GM12892 (cell line): ENCODE measurements at places on chromosomes 6 and 20.

DNA sequence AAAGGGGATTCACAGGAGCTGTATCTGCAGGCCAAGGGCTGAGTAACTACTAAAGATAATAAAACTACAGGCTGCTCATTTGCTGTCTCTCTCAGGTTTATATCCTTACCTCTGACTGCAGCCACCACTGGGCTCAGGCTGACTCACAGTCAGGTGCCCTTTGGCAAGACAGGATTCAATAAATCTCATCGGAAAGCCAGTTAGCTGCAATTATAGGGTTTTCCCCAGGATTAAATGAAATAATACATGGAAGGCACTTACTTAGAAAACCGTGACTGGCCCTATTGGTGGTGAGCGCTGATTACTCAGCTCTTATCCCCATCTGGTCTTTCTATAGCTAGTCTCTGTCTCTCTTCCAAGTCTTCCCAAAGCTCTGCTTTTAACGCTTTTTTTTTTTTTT lies 26.4 kb downstream of the RMND1 start:
- DNase-seq, result no peak

- DNase-seq, result no peak
Measured at GRCh38 chr20:47951521-47951971, 166.3 kb upstream of the SULF2 start.

DNA sequence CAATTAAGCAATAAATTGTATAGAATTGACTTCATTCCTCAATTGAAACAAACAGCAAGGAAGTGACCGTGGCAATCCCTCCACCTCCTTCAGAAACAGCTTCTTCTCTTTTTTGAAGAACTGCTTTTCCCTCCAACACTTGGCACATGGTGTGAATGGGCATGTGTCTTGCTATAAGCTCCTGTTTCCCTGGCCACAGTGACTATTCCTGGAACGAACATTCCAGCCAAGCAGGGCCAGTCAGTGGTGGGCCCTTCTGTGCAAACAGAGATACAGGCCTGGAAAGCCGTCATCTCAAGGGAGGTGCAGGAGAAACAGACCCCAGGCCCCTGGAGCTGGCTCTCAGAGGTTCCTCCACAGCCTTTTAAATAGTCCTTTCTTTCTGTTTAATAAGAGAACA lies 6.9 kb downstream of the TXNDC5 start:
- no peak for DNase-seq

DNA sequence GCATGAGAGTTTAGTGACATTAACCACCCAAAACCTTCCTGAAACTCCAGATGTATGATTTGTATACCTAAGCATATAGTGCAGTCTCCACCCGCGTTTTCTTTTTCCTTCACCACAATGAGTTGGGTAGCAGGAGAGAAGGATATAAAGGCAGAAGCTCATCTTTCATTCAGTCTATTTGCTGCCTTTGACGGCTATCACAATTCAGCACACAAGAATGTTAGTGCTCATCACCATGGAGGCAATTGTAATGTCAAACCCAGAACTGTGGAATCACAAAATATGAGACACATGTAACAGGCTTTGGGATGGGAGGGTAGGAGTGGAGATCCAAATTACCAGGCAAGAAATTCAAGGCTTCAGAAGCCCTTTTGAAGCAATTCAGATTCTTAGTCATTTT lies 17.6 kb downstream of the ZHX3 start:
- no peak for DNase-seq

- no peak for DNase-seq
Measured at GRCh38 chr20:1722513-1723050, 65.0 kb upstream of the SIRPG start.

- DNase-seq, result no peak
Measured at GRCh38 chr6:75113446-75113845, 92.4 kb downstream of the COL12A1 start.

DNA sequence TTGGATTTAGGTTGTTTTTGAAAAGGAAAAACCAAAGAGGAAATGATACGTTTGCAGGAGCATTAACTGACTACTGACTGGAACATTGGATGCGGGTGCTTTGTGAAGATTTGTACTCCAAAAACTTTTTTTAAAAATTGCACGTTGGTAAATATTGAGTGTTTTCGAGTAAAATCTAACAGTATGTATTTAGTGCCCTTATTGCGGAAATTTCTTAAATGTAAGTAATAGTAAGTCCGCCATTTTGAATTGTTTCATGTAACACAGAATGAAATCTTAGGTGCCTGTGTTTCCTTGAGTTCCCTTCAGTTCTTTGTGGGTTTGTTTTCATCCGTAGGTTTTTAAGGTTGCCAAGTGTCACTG lies 15.2 kb upstream of the LIN28B start:
- DNase-seq, result no peak

DNA sequence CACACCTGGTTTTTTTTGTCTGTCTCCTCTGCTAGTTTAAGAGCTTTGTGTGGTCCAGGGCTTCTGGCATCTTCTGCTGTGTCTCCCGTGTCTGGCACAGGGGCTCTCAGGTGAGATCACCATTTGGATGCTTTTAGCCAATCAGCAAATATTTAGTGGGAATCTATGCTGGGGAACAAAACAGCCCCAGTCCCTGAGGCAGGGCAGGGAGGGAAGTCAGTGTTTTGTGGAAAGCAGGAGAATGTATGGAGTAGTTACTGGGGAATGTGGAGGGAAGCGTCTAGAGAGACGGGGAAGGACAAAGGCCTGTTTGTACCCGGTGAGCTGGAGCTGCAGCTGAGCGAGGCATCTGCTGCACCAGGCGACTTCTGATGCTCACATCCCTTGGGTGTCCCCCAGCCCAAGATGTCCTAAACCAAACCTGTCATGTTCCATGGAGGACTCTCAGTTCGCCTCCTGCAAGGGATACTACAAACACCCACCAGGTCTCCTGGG lies 49.3 kb upstream of the NNAT start:
- no peak for DNase-seq
